ENCODE measurements at places on chromosomes 4 and X. TPM values are rescaled to one million over a fixed set of nuclear protein-coding genes. Genes with fewer than 3 reads are reported as not detected.

The CCDC120 gene
- 2.2 TPM for total RNA-seq

The AFP gene
- total RNA-seq = not detected

The ACSL1 gene
- 156 TPM for total RNA-seq

DNA sequence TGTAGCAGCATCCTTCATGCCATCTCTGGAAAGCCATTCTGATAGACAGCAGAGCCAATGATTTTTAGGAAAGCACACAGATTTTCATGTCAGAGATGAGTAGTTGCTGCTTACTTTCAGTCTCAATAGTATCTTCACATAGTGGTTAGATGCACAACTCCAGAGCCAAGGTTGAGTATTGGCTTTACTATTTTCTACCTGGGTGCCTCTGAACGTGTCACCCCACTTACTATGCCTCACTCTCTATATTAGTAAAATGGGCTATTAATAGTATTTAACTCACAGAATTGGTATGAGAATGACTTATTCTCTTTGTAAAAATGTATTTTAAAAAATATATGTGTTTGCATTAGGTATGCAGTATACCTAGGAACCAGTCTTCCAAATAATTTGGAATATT, 108.8 kb upstream of the STIM2 start:
- peaks cover 13% of the 10 kb centered on the region for H3K4me1 ChIP-seq
- H3K27me3 ChIP-seq = no peaks in the 10 kb centered on the region
- no peaks in the 10 kb centered on the region for H3K36me3 ChIP-seq
- H3K27ac ChIP-seq = no peak overlapping the region
- DNase-seq = no peak

GRCh38 chr4:73028621-73029020, 40.9 kb downstream of the COX18 start:
- no peak for DNase-seq
- H3K4me1 ChIP-seq = no peaks in the 10 kb centered on the region
- H3K27me3 ChIP-seq = no peaks in the 10 kb centered on the region
- no peak overlapping the region for H3K27ac ChIP-seq

DNA sequence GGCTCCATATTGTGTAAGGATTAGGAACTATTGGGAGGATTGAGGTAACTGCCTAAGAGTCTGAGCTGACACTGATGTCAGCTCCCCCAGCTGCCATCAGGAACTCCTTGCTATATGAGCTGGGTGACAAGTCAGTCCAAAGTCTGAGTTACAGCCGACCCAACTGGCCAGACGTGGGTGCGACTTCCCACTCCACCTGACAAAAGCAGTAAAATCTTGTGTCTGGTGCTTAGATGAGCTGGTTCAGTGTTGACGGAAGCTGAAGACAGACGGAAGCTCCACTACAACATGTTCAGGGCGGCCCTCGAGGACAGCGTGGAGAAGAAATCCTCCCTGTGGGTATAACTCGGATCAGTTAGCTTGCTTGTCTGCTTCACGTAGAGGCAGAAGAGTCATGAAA, 22.8 kb upstream of the NAT8L start:
- no peaks in the 10 kb centered on the region for H3K36me3 ChIP-seq
- no peak for DNase-seq
- peaks cover 12% of the 10 kb centered on the region for H3K27me3 ChIP-seq
- peaks cover 12% of the 10 kb centered on the region for H3K4me1 ChIP-seq
- no peak overlapping the region for H3K27ac ChIP-seq
- no peak overlapping the region for H3K4me3 ChIP-seq

DNA sequence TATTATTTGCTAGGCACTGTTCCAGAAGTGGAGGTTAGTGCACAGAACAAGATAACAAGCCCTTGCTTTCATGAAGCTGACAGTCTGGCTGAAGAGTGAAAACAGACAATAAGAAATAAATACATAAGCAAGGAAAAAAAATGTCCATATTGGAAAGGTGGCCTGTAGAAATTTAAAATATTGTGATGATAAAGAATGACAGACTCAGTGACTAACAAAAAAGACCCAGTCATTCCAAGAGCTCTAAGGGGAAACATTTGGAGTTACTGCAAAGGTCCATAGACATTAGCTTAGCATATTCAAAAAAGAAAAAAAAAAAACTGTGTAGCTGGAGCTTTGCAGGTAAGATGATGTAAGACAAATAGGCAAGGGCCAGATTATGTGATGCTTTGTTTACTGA, 1.0 kb upstream of the ANTXR2 start:
- no peak overlapping the region for H3K27ac ChIP-seq
- no peaks in the 10 kb centered on the region for H3K4me1 ChIP-seq
- H3K4me3 ChIP-seq = no peak overlapping the region
- no peaks in the 10 kb centered on the region for H3K27me3 ChIP-seq
- DNase-seq = no peak

GRCh38 chr4:66885501-66886165, 659.7 kb downstream of the CENPC start:
- H3K4me1 ChIP-seq = no peaks in the 10 kb centered on the region
- H3K36me3 ChIP-seq = no peaks in the 10 kb centered on the region
- no peak overlapping the region for H3K4me3 ChIP-seq
- H3K27ac ChIP-seq = no peak overlapping the region
- no peak for DNase-seq
- no peaks in the 10 kb centered on the region for H3K27me3 ChIP-seq

DNA sequence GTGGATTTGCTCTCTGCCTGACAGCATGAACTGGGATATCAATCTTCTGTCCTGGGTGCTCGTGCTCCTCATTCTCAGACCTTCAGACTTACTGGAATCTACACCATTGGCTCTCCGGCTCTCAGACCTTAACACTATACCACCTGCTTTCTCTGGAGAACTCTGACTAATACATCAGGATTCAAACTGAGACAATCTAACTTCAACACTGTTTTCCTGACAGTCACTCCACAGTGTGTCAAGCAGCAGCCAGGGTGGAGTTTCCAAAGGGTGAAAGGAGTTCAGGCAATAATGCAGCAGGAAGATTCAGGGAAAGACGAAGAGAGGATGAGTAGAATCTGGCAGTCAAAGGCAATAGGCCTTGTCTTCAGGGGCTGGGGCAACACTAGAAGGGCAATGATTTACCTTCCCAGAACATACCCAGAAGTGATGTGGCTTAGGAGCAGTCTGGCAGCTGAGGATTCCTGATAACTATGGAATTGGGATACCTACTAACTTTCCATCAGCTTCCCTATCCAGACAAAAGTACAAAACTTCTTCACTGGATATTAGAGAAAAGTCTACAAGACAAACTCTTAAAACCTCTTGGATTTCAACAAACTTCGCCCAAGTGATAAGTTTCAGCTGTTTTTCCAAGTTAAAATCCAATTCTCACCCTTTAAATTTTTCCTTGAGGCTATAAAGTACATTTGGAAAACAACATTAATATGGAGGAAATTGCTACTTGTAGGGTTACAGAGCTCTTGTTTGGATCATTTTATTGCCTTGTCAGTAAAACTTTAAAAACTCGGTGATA, 58.4 kb upstream of the SLIT2 start:
- H3K4me3 ChIP-seq = no peak overlapping the region
- H3K27me3 ChIP-seq = no peaks in the 10 kb centered on the region
- H3K4me1 ChIP-seq = no peaks in the 10 kb centered on the region
- no peaks in the 10 kb centered on the region for H3K36me3 ChIP-seq
- peak overlapping the region; percentile 50 for H3K27ac ChIP-seq

- H3K36me3 ChIP-seq = no peaks in the 10 kb centered on the region
- no peaks in the 10 kb centered on the region for H3K4me1 ChIP-seq
- H3K27ac ChIP-seq = no peak overlapping the region
Observed at GRCh38 chrX:82196866-82197265, 995.0 kb downstream of the SH3BGRL start.

- no peak overlapping the region for H3K27ac ChIP-seq
- no peak overlapping the region for H3K4me3 ChIP-seq
- DNase-seq = no peak
- no peaks in the 10 kb centered on the region for H3K27me3 ChIP-seq
- no peaks in the 10 kb centered on the region for H3K36me3 ChIP-seq
- no peaks in the 10 kb centered on the region for H3K4me1 ChIP-seq
Observed at GRCh38 chr4:142414366-142414990, 431.6 kb downstream of the INPP4B start.

DNA sequence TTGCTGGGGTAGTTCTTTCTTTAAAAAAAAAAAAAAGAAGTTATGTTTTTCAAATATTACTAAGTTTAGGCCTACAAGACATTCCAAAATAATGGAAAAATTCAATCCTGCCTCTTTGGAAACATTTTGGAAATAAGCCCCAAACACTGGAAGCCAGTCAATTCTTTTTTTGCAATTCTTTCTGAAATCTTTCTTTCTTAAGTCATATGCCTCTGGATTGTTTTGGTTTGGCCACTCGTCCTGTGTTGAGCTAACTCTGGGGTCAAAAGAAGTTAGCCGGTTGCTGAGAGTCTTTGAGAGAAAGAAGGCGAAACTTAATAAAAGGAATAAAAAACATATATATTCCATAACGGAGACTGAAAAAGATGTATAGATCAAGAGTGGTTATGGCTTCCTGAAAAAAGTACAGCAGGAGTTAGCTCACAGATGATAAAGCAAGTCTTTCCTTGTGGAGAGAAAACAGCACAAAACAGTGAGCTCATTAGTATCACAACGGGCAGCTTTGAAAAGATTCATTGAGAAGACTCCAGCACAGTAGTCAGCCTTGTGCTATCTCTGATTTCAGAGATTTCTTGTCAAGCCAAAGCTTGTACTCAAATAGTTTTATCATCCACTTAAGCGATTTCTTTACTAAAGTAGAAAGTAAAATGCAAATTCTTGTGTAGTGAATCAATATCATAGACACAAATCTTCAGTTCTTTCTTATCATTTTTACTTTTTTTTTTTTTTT, 64.8 kb downstream of the PLS3 start:
- no peak for DNase-seq
- H3K27me3 ChIP-seq = no peaks in the 10 kb centered on the region
- no peak overlapping the region for H3K4me3 ChIP-seq
- no peaks in the 10 kb centered on the region for H3K36me3 ChIP-seq
- no peaks in the 10 kb centered on the region for H3K4me1 ChIP-seq
- H3K27ac ChIP-seq = peak overlapping the region; percentile 56

DNA sequence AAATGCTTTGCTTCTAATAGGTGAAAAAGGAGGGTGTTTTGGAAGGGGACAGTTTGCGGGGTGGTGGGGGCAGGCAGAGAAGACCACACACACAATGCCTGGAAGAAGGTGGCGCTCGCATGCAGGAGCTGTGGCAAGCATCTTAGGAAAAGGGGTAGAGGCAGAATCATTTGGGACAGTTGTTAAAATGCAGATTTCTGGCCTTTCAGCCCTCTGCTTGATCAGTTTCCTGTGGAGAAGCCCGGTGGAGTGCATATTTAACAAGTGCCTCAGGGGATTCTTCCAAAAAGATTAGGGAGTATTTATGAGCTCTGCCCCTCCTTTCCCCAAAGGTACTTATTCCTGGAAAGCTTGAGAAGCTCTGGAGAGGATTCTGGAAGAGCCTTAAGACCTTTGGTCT, 4.8 kb downstream of the NOCT start:
- no peaks in the 10 kb centered on the region for H3K27me3 ChIP-seq
- no peak overlapping the region for H3K4me3 ChIP-seq
- H3K36me3 ChIP-seq = no peaks in the 10 kb centered on the region
- no peak for DNase-seq

DNA sequence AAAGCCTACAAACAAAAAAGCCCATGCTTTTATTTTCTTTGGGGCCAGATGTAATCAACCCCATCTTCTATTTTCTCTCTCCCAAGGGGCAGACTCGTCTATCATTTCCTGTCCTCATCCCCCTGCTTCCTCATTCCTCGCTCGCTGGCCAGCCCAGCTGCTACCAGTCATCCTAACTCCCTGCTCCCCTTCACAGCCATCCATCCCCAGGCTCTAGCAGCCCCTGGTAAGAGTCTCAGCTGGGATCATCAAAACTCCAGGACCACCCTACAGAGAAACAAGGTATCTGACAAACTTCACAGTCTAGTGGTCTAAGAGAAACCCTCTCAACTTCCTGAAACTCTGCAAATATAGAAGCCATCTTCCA, 23.6 kb downstream of the SH3KBP1 start:
- no peaks in the 10 kb centered on the region for H3K27me3 ChIP-seq
- no peak overlapping the region for H3K27ac ChIP-seq
- DNase-seq = no peak
- H3K36me3 ChIP-seq = no peaks in the 10 kb centered on the region
- H3K4me1 ChIP-seq = no peaks in the 10 kb centered on the region
- no peak overlapping the region for H3K4me3 ChIP-seq
